ENCODE measurements at places on chromosomes 16 and 17.

DNA sequence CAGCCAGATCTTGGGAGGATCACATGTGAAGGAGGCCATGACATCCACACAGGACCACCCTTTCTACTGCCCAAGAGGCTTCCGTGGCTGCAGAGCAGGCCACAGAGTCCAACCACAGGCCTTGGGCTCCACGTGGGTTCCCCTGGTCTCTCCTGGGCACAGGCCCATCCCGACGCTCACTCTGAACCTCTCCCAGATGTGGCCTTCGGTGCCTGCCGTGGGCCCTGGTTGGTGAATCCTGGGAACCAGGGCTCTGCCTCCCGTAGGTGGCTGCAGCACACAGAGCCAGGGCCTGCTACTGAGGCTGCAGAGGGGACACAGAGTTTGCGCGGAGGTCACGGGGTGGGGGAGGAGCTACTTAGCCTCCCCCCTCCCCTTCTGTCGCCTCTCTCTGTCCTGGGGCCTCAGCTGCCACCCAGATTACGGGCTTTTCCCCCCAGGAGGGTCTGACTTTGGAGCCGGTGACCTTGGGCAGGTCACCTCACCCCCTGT lies 55.3 kb downstream of the ZFPM1 start:
- DNase-seq = no peak

DNA sequence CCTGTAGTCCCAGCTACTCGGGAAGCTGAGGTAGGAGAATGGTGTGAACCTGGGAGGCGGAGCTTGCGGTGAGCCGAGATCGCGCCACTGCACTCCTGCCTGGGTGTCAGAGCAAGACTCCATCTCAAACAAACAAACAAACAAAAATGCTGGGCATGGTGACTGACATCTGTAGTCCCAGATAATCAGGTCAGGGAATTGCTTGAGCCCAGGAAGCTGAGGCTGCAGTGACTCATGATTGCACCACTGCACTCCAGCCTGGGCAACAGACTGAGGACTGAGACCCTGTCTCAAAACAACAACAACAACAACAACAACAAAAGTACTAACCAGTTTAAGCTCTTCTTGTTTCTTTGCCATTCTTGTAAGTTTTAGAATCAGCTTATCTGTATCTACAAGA lies 383.0 kb upstream of the PMFBP1 start:
- DNase-seq = no peak

GRCh38 chr16:79018650-79019429 lies 581.7 kb downstream of the MAF start:
- DNase-seq = no peak

GRCh38 chr17:4074831-4075495 lies 67.9 kb downstream of the ZZEF1 start:
- DNase-seq = no peak

DNA sequence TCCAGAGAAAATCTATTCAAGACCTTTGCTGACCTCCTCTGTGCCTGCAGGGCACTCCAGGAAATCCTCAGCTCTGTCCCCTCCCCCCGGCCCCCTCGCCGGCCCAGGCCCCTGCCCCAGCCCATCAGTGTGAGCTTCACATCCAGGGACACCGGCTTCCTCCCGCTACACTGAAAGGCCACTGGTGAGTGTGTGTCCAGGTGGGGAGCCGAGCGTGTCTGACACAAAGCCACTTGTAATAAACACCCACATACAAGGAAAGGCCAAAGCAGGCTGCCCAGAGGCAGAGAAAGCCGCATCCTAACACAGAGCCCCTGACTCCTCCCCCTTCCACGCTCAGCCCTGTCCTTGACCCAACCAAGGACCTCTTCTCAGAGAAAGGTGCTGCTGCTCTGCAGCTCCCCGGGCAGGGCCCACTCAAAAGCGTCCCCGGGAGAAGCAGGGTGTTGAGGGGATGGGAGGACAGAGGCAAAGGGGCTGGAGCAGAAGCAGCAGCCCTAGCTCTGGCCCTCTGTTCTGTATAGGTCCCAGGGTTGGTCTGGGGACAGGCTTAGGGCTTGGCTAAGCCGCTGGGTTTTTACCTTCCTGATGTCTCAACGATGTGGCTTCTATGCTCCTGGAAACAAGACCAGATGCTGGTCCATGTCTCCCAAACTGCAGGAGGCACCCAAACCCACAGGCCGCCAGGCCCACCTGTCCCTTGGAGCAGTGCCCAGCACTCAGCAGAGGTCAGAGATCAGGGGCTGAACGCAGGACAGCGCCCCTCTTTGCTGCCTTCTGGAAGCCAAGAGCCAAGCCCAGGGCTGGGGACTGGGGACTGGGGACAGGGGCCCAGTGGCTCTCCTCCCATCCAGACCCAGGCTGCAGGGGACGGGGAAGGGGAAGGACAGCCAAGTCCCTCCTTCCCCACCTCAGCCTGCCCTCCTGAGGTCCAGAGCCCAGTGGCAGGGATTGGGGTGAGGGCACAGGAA lies 15.3 kb downstream of the MNT start:
- no peak for DNase-seq

DNA sequence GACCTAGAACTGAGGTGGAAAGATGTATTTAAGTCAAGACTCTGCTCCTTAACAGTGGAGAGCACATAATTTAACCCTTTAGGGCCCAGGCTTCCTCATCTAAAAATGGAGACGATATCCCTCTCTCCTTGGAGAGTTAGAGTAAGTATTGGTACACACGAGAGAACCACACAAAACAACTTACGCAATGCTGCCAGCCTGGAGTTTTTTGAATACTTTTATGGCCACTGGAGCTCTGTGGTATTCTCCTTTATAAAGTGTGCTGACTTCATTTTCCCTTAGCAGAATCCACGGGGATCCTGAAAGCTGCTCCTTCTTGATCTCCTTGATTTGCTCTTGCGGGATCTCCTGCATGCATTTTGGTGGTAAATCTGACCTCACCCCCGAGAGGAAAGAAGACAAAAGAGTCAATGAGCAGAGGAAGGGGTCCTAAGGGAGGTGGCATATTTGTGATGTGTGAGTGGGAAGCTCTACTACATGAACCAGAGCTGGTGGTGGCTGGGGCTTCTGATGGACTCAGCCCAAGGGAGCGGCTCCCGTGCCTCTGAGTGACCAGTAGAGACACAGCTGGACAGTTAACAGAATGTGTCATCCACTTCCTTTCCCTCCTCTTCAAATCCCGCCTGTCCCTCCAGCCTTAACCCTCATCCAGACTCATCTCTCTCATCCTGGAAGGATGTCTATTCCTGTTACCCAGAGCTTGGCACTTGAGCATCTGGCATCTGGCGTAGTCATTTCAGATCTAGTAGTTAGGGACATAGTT lies 9.4 kb downstream of the MLKL start:
- DNase-seq = no peak

DNA sequence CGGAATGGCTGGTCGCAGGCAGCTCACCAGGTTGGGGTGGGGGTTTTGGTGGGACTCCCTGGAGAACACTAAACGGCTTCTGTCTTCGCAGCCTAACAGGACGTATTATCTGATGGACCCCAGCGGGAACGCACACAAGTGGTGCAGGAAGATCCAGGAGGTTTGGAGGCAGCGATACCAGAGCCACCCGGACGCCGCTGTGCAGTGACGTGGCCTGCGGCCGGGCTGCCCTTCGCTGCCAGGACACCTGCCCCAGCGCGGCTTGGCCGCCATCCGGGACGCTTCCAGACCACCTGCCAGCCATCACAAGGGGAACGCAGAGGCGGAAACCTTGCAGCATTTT lies 59.7 kb downstream of the PDPK1 start:
- no peak for DNase-seq

DNA sequence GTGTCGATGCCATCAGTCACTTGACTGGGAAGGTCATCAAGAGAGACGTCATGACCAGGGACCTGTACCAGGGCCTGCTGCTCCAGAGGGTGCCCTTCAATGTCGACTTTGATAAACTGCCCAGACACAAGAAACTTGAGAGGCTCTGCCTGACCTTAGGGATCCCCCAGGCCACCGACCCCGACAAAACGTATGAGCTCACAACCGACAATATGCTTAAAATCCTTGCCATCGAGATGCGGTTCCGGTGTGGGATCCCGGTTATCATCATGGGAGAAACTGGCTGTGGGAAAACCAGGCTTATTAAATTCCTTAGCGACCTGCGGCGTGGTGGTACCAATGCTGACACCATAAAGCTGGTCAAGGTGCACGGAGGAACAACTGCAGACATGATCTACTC lies 69.6 kb upstream of the ENDOV start:
- no peak for DNase-seq

- DNase-seq = no peak
Measured at GRCh38 chr16:86831366-86831765, 253.0 kb downstream of the FOXL1 start.

DNA sequence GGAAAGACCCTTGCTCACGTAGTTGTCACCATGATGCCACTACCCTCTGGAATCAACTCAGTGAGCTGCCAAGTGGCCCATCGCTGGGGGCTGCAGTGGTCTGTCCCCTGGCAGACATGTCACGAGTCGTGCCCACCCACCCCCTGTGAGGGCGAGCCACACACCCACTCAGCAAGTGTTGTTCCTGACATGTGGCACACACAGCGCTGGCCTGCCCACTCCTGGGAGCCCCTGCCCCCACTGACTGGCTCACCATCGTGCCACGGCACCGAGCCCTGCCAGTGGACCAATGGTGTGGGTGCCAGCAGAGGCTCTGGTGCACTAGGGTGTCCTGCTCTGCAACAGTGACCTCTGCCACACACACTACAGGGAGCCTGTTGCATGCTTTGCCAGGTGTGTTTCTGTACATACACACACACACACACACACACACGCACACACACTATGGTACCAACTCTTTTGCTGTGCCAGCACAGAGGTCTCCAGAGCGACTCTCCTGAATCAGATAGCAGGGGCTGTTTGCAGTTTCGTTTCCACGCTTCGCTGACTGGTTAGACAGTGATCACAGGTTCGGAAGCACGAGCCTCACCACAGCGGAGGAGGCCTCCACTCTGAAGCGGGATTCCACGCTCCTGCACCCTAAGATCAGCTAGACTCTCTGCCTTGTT lies 7.7 kb downstream of the RTN4RL1 start:
- no peak for DNase-seq

- DNase-seq = no peak
Measured at GRCh38 chr17:39134878-39135277, 16.6 kb downstream of the PLXDC1 start.

- DNase-seq = peak; percentile 53
Measured at GRCh38 chr17:40350689-40351358, 13.7 kb downstream of the GJD3 start.

DNA sequence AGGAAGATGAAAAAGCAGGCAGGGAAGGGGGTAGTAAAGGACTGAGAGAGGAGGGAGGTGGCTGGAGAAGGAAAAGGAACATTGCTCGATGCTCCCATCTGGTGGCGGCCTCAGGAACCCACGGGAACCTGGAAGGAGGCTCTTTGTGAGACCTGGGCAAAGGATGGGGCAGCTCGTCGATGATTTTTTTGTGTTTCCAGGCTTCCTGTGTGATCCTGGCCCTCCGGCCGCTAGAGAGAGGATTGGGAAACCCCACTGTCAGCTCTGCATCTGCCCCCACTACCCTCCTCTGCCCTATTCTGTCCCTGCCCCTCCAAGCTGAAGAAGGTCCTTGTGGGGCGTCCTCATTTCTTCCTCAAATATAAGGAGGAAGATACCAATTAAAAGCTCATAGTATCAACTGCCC lies 6.6 kb downstream of the WFIKKN2 start:
- peak; percentile 82 for DNase-seq

DNA sequence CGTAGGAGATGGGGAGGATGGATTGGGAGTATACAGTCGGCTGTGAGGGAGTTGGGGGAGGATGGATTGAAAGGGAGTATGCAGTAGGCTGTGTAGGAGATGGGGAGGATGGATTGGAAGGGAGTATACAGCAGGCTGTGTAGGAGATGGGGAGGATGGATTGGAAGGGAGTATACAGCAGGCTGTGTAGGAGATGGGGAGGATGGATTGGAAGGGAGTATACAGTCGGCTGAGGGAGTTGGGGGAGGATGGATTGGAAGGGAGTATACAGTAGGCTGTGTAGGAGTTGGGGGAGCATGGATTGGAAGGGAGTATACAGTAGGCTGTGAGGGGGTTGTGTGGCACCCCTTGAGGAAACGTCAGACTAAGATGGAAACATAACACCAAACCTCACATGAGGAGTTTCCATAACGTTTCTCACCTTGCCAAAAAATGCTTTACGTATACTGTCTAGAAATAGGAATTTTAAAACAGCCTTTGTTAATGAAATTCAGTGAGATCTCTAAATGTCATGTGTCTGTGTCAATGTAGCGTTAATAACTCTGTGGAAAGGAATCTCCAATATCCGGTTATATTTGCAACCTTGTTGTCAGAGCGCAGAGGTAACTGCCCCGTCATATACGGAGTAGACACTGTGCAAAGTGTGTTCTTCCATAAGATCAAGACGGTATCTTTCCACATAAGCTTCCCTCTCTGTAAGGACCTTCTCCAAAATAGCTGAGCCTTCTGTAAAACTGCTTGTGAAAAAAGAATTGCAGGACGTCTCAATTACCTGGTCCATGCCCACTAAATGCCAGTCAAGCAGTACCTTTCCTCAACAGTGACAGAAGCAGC lies 6.3 kb upstream of the VPS53 start:
- DNase-seq = no peak

GRCh38 chr17:8068736-8069586 lies 18.6 kb downstream of the ALOX12B start:
- no peak for DNase-seq

- DNase-seq = no peak
Measured at GRCh38 chr16:8796469-8797363, 723 bp downstream of the TMEM186 start.

GRCh38 chr16:46428108-46429061 lies 192.8 kb downstream of the SHCBP1 start:
- no peak for DNase-seq

DNA sequence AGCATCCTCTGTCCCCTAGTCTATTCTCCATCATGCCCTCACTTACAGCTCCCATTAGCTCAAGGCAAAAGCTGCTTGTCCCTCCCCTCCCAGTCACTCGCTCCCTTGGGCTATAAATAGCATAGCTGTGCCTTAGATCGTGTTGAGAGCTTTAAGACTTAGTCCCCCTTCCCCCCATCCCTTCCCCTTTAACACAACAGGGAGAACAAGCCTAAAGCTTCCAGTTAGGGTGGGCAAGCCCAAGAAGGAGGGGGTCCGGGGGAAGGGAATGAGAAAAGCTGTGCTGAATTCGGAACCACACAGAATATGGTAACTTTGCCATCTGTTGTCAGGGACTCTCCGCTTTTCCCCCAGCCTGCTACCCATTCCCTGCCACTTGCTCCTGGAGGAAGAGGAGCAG lies 4.9 kb upstream of the HIGD1B start:
- no peak for DNase-seq

DNA sequence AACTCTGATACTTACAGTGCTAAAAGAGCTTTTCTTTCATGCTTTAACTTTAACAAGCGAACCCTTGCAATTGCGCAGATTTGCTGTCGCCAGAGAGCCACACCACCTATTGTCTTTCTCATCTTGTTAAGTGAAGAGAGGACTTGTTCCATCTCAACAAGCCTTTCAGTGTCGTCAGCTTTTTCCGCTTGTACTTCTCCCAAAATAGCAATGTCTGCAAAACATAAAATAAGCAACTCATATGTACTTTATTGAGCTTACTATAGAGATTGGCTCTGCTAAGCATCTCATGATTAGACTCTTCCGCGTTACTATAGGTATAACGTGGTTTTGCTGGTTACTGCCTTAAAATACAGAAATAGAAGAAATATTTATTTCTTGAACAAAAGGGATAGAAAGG lies 51.9 kb downstream of the ABCA8 start:
- no peak for DNase-seq

All from femur (tissue), 1 donor.